ENCODE measurements at places on chromosomes 1 and 21. TPM values are rescaled to one million over a fixed set of nuclear protein-coding genes. Genes with fewer than 3 reads are reported as not detected.

Gene TRIM45
- 13.5 TPM for total RNA-seq

Gene SPAG17
- total RNA-seq = 6.3 TPM

Gene NBPF6
- total RNA-seq = not detected

Gene SGIP1
- 11.7 TPM for total RNA-seq

Gene GABPA
- total RNA-seq = 31.8 TPM

Gene TTLL7
- total RNA-seq = 6.3 TPM

Gene DDR2
- 42.5 TPM for total RNA-seq

Gene MCOLN3
- 5.3 TPM for total RNA-seq

Gene GPX7
- 72.8 TPM for total RNA-seq

Gene NBPF10
- 3.3 TPM for total RNA-seq

Gene LRRC53
- total RNA-seq = not detected

Gene HHAT
- 14.4 TPM for total RNA-seq

Gene PROK1
- not detected for total RNA-seq

Gene LCE1B
- total RNA-seq = not detected

Gene TNFRSF18
- total RNA-seq = 1.2 TPM

Gene CD53
- total RNA-seq = 15.6 TPM

Gene CD5L
- 0.35 TPM for total RNA-seq

Gene GRIK3
- total RNA-seq = 2.2 TPM
